ENCODE measurements at places on chromosomes 1 and 21.

- DNase-seq = no peak
These were observed 19.5 kb upstream of the IFNAR1 start for GRCh38 chr21:33305344-33305671.

GRCh38 chr1:61427510-61427909, 297.4 kb downstream of the TM2D1 start:
- DNase-seq = no peak

DNA sequence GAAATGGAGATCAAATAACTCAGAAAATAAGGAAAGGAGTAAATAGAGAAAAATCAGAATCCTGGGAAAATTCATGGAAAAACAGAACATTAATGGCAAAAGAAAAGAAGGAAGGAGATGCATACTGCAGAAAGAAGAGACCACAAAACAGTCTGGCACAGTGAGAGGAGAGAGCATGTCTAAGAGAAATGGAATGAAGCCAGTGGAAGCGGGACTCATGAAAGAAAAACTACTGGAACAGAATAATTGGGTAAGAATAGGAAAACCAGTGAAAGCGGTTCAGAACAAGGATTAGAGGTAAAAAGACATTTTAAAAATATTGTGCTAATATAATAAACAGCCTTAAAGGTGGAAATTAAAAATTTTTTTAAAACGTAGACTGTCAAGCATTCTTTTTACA, 93.6 kb upstream of the GREM2 start:
- no peak for DNase-seq

DNA sequence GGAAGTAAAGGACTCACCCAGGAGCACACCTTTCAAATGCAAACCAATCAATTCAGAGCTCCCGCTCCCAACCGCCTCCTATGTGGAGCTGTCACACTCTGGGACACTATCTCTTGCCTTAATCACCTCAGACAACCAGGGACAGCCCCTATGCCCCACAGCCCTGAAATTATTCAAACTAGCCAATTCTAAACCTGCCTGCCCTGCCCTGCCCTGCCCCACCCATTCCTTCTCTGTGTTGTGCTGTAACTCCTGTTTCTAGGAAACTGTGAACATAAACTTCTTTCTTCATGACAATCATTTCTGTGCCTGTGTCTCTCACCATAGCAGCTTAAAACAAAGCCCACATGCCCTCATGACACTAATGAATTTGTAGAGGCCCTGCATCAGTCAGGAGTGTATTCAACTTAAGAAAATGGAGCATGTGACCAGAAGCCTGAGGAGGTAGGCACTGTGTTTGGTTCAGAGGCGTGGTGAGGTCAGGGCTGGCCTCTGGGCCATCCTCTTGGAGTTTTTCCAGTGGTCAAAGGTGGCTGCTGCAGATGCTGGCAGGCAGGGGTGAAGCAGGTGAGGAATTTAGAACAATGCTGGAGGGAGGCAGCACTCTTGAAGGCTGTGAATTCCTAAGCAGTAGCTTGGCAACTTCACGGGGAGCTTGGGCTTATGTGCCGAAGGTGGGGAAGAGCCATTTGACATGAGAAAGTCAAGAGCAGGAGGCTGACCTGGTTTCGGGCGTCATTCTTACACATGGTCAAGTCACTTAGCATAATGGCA, 74.5 kb downstream of the RHOU start:
- peak; percentile 80 for DNase-seq

GRCh38 chr1:161091093-161091492, 1.7 kb upstream of the NECTIN4 start:
- DNase-seq = no peak

DNA sequence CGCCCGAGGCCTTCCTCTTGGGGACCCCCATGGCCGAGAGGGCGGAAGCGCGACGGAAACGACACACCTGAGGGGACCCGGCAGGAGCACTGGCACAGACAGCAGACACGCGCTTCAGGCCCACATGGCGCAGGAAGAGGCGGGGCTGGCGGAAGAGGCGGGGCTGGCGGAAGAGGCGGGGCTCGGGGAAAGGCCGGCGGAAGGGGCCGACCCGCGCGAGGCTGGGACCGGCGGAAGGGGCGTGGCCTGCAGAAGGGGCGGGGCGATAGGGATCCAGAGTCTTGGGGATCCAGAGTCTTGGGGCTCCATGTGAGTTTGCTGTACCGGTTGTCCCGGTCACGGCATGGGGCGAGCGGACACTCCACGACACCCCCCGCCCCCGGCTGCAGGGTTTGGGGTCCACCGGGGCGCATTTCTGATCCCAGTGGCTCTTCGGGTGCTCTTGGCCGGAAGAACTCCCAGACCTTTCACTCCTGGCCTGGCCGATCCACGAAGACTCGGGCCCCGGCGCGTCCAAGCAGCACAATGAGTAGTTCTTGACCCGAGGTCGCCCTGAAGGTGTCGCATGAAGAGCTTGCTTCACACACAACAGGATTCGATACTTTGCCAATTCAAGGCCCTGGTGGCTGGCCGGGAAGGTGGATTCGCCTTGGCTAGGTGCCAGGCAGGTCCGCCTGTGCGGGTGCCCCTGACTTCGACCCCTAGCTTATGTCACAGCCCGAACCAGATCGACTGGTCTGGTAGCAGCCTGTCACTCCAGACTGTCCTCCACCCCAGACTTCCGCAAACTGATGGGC, at the start of gene URB1:
Gene URB1 (minus strand): TSS at position 133 of the 797 bp plus-strand sequence. CDS start 102 bp downstream, at position 31.
- DNase-seq = peak; percentile 95

DNA sequence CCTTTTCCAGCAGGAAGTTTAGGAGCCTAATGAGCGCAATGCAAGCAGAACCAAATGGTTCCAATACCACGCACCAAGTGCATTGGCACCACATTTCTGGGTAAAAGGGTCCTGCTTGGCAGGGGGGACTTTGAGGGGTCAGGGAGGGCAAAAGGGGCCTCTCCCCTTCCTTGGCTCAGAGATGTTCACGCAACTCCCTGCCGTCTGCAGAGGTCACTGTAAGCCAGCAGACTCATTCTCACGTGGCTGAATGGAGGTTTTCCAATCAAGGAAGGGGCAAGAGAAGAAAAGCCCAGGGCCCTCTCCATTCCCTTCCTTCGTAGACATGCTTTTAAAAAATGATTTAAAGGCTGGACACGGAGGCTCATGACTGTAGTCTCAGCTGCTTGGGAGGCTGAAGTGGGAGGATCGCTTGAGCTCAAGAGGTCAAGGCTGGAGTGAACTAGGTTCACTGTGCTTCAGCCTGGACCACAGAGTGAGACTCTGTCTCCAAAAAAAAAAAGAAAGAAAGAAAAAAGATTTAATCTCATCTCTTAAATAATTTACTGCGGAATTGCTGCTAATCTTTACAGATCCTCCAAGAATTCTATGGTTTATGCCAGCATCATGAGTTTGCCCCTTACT, 80.3 kb downstream of the RUNX3 start:
- DNase-seq = no peak

- no peak for DNase-seq
These were observed 77.3 kb upstream of the ARID1A start for GRCh38 chr1:26618561-26618960.

DNA sequence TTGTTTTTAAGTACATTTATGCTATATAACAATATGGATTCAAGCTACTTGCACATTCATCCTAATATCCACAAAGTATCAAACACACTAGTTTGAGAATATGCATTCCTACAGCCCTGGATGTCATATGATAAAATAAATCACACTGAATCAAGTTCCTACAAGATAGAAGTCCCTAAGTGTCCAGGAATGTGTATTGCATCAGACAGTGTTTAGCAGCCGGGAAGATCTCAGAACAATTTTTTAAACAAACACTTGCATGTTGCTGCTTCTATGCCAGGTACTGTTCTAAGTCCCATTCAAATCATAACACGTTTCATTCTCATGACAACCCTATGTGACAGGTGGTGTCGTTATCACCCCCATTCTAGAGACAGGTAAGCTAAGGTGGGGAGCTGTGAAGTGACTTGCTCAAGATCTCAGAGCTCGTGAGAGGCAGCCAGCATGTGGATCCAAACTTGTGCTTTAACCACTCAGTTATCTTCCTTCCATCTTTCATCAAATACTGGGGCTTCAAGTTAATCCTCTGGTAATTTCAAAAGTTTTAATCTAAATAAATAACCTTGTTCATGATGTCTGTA, 68.3 kb upstream of the KIF26B start:
- DNase-seq = no peak

GRCh38 chr1:7646981-7647901, 123.9 kb upstream of the VAMP3 start:
- peak; percentile 75 for DNase-seq

DNA sequence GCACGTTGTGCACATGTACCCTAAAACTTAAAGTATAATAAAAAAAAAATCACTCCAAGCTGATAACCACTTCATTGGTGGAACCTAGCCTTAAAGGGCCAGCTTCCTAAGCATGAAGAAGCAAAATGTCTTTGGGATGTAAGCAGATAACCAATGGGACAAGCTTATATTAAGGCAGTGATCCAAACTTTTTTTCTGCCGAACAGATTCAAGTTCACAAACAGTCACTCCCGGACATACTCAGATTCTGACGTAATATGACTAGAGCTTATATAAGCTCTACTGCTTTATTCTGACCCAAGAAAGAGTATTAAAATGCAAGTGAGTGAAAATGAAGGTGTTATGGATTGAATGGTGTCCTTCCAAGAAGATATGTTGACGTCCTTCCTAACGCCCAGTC, 44.9 kb upstream of the HIVEP3 start:
- no peak for DNase-seq

DNA sequence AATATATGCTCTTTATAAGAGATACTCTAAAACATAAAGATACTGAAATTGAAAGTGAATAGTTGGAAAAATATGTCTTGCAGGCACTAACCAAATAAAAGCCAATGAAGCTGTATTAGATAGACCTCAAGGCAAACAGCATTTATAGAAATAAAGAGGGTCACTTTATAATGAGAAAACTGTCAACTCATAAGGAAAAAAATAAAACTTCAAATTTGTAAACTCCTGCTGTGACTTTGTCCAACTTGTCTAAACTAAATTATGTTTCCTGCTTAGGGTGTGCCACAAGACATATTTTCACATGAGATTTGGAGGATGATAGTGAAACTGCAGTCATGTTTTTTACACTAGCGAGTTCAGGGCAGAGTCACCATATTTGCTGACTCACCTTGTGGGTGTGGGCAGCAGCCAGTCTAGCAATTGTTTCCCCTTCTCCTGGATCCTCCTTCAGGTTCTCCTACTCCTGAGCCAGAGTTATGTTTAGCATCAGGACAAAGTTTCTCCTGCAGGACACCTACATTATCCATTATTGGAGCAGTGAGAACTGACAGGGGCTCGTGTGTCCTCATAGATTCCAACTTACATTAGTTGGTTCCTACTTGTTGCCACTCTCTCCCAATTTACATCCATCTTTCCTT, 43.8 kb downstream of the CD53 start:
- DNase-seq = no peak

- DNase-seq = no peak
These were observed 17.6 kb downstream of the GPR137B start for GRCh38 chr1:236159704-236160539.

DNA sequence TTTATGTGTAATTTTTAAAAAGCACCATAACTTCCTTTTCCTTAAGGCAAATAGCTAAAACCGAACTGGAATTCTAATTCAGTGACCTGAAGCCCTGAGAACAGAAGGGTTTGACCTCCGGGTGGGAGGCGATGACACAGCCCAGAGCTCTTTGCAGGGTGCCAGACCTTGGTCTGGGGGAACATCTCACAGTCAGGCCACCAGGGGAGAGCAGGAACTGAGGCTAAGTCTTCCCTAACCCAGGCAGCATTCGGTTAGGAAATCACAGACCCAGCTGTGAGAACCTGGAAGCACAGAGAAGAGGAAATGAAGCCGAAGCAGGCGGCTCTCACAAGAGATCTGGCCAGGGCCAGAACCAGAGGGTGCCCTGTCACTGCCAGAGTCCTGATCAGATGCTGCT, 444.8 kb downstream of the TTLL7 start:
- DNase-seq = no peak

DNA sequence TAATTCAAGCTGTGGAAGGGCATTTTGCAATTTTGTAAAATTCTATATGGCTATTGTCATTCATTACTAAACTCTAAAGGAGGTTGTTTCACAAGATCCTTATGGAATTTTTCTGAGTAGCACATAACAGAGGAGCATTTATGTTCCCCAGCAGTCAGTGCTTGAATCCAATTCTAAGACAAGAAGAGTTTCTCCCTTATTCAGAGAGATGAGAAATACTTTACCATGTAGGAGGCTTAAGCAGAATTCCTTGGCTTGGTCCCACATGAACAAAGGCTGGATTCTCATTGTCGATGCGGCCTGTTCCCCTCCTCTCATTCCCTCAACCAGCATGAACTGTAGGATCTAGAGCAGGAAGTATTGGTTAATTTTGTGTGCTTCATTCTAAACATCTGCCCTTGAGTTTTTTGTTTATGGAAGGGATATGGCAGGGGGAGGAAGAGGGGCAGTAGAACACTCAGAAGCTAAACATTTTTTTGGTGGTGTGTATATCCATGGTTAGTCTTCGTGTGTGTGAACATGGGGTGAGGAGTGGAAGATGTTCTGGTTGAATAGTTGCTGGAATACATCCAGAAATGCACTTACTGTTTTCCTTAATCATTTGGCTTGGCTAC, 74.3 kb downstream of the LAMC1 start:
- no peak for DNase-seq

DNA sequence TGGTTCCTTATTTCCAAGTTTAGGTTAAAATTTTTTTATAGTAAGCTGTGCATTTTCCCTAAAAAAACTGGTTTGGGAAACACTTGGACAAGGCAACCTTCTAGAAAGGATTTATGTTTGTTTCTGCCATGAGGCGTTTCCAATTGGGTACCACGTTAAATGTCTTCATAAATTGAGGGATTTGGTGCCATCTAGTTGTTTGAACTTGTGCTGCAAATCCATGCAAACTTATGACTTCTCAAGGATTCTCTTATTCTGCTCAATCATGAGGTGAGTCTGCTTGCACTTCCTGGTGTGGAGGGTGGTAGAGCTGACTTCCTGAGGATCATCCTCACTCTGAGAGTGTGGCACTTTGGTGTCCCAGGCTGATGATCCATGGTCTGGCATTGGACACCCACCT, 123.3 kb downstream of the PCNX2 start:
- no peak for DNase-seq

- DNase-seq = no peak
These were observed 189.5 kb downstream of the ZSCAN20 start for GRCh38 chr1:33661811-33662454.

- no peak for DNase-seq
These were observed 39.4 kb downstream of the PTAFR start for GRCh38 chr1:28136922-28137613.

GRCh38 chr1:114482585-114482984, 28.4 kb downstream of the TRIM33 start:
- no peak for DNase-seq

DNA sequence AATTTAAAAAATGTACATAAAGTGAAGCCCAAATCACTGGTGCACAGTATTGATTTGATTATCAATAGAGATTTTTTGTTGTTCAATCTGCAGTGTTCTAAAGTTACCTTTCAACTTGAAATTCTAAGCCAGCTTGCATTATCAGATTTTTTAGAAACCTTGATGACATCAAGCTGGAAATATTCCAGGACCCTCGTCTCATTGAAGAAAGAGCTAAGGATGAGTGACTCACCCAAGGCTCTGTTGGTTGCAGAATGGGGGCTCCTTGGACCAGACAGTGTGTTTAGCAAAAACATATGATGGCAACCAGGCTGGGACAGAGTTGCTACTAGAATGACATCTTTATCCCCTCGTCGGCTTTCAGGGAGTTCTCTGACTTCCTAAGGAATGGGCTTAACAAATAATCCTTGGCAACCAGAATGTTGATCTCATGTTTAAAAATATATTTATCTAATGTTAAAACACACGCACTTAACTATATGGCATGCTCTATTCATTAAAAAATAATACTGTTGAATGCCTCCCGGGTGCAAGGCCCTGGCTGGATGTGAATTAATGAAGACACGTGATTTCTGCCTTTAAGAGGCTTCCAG, 79.7 kb downstream of the RUNX3 start:
- DNase-seq = no peak

- no peak for DNase-seq
These were observed 11.9 kb downstream of the THEMIS2 start for GRCh38 chr1:27884006-27884954.

Data from left lobe of liver (tissue), 2 donors.